B cell (primary cell): ENCODE measurements at places on chromosomes 16 and 17.
A peak's percentile ranks its signal among the peaks of the same experiment; 100 is the strongest.

DNA sequence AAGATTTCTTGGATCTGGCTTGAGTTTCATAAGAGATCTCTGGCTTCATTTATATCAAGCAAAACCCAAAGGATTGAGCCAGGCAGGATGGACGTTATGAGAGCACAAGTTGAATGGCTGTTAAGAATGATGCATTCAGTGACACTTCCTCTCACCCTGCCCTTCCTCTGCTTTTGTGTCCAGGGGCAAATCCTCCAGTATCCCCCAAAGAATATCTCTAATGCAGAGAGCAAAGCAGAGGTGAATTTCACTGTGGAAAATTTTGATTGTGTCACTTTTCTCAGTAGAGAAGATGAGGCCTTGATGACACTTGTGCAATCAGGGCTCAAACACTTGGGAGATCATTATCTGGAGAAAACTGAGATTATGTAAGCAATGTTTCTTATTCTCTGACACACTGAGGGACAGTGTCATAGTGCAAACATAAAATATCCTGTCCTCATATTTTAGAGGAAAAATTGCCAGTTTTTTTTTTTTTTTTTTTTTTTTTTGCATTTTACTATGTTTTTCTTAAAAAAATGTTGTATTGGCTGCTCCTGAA lies 25.3 kb downstream of the MARCHF10 start:
- no peak for DNase-seq

DNA sequence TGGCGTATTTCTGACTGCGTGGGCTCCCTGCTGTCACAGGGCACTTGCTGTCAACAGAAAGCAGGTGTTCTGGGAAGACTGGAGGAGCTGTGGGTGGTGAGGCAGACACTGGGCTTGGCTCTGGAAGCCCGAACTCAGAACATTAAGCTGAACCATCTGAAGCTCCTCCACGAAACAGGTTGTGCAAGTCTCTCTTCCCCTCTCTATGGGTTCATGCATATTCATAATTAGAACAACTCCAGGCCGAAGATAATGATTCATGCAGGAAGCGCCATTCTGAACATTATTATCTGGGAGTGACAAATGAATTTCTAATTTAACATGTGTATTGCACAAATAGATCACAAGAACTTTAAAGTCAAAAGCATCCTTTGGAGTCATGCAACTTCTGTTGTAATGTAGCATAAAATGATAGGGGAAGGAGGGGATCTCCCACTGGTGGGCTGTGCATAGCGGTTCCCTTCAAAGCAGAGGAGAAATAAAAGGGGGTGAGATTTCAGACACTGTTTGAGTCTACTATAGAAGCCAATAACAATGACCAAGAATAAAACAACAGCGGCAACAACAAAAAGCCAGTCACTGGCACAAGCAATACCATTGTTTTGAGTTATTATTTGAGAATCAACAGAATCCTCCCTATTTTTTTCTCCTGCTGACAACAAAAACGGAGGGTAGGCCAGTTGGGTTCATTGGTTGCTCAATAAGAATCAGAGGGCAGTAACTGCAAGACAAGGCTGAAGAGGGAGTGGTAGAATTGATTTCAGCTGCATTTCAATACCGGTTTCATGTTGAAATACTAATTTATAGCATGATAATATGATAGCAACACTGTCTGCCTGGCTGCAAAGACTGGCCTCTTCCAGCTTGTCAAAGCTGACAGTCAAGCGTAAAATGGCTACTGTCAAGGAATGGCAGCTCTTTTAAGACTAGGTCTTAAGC lies 407.3 kb downstream of the XYLT1 start:
- DNase-seq = no peak

DNA sequence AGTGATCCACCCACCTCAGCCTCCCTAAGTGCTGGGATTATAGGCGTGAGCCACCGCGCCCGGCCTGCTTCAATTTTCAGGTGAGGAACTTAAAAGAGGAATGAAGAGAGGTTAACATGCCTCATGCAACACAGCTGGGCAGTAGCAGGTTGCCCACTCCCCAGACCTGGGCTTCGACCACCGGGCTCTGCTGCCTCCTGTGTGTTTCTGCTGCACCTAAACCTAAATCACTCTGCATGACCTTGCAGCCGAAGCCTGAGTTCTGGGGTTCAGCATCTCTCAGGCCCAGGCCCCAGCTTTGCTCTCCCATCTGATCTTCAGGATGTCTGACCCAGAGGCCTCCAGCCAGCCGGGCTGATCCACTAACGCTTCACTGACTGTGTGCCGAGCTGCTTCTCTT lies 112.6 kb downstream of the OR1D5 start:
- DNase-seq = no peak

DNA sequence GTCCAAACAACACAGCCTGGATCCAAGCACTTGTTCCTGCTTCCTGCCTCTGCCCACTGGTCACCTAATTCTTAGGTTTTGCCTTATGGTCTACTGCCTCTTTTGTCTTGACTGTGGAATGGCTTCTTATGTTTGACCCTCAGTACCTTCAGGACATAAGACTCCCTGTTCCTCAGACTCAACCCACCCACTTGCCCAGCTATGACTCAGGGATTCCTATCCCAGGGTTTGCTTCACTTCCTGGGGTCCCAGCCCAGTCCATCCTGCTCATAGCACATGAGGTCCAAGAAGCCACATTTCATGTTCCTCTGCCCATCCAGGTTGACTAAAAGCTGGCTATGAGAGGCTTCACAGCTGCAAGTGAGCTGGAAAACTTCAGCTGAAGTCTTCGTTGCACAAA lies 320.9 kb upstream of the CDH5 start:
- DNase-seq = no peak

- DNase-seq = no peak
Measured at GRCh38 chr16:59905606-59906005, 1171.5 kb upstream of the GOT2 start.

DNA sequence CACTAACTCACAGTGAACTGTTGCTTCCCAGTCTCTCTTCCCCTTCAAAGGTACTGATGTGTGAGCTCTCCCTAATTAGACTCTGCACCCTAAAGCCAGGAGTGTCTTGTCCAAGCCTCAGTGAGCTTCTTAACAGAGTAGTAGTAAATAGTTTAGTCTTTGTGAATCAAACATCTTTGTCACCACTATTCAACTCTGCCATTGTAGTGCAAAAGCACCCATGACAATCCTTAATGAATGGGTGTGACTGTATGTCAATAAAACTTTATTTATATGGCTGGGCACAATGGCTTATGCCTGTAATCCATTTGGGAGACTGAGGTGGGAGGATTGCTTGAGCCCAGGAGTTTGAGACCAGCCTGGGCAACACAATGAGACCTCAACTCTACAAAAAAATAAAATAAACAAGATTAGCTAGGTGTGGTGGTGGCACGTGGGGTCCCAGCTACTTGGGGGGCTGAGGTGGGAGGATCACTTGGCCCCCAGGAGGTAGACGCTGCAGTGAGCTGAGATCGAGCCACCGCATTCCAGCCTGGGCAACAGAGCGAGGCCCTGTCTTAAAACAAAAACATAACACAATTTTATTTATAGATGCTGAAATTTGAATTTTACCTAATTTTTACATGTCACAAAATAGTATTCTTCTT lies 45.5 kb upstream of the TNRC6A start:
- DNase-seq = no peak

DNA sequence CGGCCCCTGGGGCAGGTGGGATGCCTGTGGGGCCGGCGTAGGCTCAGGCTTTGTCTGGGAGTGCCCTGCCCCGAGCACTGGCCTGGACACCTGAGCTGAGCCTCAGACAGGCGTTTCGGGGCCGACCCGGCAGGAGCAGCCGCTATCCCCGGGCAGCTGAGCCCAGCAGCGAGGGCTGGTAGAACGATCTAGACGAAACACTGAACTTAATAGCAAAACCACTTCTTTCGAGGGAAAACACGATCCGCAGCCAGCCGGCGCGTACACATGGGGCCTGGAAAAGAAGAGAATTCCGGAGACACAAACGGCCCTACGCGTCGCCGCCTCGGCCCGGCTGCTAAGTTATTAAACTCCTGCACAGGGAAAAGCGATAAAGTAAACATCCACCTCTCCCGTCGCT lies 22.0 kb upstream of the SSTR5 start:
- no peak for DNase-seq

DNA sequence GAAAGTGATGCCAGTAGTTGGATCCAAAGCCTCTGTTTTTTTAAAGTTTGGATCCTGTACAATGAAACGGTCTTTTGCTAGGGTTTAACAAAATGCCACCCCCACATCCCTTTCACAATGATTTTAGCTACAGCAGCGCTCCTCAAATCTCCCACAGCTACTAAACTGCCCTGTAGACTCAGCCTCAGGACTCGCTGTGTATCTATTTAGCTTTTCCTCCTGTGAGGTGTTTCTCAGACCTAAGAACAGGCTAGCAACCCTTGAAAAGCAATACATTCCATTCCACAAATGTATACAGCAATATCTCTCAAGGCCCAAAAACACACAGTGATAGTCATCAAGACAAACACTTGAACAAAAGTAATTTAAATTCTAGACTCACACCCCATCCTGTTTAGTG lies 206.4 kb downstream of the ZFHX3 start:
- no peak for DNase-seq

DNA sequence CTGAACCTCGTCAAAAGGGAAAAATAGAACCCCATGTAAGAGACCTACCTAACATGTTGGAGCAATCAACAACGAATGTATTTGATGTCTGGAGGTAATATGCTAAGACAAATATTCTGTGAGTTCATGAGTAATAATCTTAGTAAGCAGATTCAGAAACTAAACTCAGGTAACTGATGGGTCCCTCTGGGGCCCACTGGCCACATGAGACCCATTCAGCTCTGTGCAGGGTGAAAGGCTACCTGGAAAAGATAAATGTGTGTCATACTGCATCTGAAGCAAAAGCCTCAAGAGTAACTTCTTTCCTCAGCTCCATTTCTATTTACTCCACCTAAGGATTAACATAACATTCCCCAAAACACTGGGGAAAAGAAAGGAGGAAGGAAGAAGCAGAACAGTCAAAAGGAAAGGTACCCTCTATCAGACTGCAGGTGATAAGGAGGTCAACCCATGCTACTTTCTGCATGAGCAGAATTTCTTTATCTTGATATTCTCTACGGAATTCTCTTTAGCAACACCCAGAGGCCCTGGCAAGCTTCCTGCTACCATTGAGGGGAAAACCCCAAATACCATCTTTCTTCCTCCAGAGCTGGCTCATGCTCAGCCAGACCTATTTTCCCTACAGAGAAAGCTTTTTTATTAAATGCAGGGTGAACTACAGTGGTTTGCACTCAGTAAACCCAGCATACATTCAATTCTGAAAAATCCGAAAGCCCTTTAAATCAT lies 37.7 kb upstream of the ABCA6 start:
- no peak for DNase-seq

DNA sequence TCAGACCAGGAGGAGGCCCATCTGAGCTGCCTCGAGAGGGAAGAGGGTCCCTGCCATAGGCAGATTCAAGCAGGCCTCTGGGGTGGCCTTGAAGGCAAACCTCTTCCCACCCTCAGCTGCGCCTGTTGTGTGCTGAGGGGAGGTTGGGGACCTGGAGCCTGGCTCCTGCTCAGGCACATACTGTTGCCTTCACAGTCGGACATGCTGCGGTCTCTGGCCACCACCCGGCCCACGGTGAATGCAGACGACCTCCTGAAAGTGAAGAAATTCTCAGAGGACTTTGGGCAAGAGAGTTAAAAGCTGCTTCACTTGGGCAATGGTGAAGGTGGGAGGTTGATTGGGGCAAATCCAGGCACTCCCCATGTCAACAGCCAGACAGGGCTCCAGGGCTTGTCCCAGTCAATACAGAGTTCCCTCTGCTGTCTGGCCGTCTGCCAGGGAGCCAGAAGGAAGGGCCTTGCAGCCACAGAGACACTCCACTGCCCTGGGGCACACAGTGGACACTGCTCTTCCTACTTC lies 6.3 kb downstream of the PDF start:
- no peak for DNase-seq

- DNase-seq = no peak
Measured at GRCh38 chr17:17120294-17120693, 78.0 kb downstream of the MPRIP start.

DNA sequence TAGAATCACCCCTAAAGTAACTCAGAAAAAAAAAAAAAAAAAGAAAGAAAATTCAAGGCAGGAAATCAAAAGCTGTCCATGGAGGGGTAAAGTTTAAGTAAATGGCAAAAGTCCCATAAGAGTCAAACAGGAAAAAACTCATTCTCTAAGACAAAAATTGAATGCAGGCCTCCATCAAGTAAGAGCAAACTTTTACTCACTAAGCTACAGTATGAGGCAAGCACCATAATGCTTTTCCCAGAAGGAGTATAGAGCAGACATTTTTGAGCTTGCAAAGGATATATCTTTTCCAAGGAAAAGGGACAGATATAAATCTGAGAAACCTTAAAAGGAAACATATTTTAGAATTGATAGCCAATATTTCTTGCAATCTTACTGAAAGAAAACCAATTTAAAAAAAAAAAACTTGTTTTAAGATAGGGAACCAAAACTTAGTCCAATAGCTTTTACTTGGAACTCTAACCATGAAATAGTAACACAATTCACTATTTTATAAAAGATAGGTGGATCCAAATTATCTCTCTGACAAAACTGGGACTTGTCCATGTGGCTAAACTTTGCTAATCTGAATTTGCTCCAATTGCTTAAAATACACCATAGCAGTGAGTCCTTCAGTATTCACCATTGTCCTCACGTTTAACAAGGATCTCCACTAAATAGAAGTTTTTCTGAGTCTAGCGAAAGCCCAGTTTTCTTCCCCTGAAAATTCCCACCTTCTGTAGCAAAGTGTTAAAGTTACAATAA lies 99.8 kb downstream of the CDH11 start:
- DNase-seq = no peak

DNA sequence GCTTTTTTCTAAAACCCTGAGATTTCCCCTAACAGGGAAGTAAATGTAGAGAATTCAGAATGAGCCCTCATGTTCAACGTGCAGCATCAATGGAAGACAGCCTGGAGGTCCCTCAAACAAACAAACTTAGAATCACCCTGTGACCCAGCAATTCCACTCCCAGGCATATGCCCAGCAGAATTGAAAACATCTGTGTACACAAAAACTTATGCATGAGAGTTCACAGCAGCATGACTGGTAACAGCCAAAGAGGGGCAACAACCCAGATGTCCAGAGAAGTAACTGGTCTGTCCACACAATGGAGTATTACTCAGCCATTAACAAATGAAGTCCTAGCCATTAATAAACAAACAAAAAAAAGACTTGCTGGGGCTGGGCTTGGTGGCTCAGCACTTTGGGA lies 252.7 kb downstream of the PARN start:
- DNase-seq = no peak

DNA sequence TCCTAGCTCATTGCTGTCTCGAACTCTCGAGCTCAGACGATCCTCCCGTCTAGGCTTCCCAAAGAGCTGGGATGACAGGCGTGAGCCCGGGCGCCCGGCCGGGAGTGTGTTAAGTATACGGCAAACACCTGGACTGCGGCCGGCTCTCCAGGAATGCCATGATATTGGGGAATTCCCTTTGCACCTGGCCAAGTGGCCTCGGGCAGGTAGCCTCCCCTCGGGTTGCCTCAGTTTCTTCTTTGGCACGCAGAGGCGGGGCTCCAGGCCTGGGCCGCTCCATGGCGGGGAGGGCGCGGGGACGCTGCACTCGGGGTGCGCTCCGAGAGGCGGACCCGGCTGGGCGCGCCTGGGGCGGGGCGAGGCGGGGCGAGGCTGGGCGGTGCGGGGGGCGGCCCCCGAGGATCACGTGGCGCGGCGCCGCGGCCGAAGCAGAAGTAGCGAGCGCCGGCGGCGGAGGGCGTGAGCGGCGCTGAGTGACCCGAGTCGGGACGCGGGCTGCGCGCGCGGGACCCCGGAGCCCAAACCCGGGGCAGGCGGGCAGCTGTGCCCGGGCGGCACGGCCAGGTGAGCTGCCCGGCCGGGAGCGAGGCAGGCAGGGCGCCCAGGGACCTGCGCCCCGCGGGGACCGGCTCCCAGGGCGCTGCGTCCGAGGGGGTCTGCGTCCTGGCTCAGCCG lies at the start of gene PLCG2:
TSS of gene PLCG2 (plus strand) at position 431 of the 675 bp plus-strand sequence. CDS start 6,699 bp downstream, outside the sequence.
- peak; percentile 91 for DNase-seq
